ELR (cell line): ENCODE measurements at places on chromosomes 2 and 18.

- DNase-seq = peak; percentile 93
These were observed 34.3 kb downstream of the LPIN2 start for GRCh38 chr18:2978661-2979106.

GRCh38 chr2:196404276-196404675, 232.9 kb upstream of the STK17B start:
- DNase-seq = peak; percentile 42

DNA sequence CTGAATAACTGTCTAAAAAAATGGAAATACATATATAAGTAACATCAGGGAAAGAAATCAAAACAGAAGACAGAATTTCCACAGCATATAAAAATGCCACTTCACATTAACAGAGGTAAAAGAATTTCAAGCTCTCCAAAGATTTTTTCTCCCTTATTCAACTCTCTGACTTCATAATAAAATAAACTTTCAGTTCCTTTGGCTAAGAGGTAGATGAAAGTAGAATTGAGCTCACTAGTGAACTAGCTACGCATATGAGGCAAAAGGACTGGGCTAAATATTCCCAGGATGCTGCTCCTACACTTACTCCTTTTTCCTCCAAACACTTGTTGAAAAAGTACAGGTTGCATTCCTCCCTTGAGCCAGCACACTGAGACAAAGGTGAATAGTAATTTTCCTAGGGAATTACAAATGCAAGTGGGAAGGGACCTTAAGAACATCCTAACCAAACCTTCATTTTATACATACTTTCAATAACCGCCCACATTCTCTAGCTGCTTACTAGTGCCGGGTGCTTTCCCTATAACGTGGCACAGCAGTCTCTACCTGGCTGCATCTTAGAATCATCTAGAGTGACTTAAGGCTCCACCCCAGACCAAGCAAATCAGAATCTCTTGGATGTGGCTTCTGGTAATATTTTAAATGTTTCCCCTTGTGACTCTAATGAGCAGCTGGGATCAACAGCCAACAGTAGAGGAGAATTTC, 136.6 kb downstream of the MTCL1 start:
- peak; percentile 29 for DNase-seq

DNA sequence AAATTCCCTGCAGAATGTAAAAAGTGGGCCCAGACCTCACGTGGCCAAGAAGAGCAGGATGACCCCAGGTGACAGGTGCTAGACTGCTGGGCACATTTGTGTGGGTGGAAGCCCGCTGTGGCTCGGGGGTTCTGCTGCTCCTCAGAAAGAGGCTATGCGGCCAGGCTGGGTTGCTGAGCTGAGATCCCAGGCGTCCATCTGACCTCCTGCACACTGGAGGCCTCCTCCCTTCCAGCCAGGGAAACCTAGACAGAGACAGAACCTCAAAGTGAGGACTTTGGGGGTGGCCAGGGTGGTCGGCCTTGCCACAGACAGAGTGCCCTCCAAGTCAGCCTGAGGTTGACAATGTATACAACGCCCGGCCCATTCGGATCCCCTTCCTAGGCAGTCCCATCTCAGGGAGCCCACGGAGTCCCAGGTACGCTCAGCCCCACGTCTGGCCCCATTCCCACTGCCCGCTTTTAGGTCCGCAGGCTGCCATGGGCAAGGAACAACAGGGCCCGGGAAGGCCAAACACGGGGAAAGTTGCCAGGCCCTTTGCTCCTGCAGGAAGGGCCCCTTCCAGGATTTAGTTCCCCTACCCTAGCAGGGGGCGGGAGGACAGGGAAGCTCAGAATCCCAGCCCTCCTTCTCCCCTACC, 75.6 kb downstream of the KIAA2012 start:
- DNase-seq = no peak

GRCh38 chr2:164032995-164033394, 297.2 kb upstream of the FIGN start:
- no peak for DNase-seq

GRCh38 chr2:146244830-146245229, 1600.0 kb upstream of the ACVR2A start:
- no peak for DNase-seq

DNA sequence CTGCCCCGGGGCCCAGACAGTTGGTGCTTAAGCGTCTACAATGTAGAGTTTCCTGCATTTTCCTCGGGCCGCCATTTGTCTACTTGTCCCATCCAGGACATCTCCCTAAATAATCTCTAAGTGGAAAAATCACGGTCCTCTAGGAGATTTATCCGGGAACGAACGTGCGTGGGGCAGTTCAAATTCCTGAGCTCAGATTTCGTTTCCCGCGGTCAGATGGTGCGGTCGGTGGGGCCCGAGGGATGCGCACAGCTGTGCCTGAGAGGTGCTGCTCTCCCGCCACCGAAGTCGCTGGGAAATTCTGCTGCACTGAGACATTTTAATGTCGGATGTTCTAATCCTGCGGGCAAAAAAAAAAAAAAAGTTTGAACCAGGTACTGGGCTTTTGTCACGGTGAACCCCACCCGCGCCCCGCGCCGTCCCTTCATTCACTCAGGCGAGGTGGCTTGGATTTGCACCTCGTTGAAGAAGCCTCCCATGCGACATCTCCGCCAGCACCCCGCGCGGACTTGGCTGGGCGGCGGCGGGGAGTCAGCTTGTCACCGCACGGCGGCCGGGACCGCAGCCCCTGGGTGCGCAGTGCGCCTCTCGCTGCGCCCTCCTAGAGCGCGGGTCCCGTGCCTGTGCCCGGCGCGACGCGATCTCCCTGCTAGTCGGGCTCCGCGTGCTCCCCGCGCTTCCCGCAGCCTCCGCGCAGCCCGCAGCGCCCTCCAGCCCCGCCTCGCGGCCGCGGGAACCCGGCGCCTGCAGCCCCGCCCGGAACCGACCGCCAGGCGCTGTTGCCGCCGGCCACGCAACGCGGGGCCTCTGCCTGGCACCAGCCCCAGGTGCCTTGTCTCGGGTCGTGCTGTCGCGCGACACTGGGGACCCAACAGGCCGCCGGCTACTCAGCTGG, 191.9 kb upstream of the TCF4 start:
- peak; percentile 64 for DNase-seq
